ENCODE measurements at places on chromosomes 7 and 10. TPM values are rescaled to one million over a fixed set of nuclear protein-coding genes. Genes with fewer than 3 reads are reported as not detected.

EPO gene
- total RNA-seq = not detected

FAM25G gene
- total RNA-seq = not detected

NPFFR1 gene
- total RNA-seq = not detected

- no peak overlapping the region for H3K27ac ChIP-seq
- DNase-seq = no peak
- H3K36me3 ChIP-seq = no peaks in the 10 kb centered on the region
- H3K4me3 ChIP-seq = no peak overlapping the region
Observed at GRCh38 chr10:116588995-116589394, 1.8 kb upstream of the PNLIPRP1 start.

- H3K27ac ChIP-seq = no peak overlapping the region
- no peaks in the 10 kb centered on the region for H3K27me3 ChIP-seq
- DNase-seq = no peak
Observed at GRCh38 chr7:15086862-15087261, 184.3 kb upstream of the DGKB start.
